ENCODE measurements at places on chromosomes 4 and X. TPM values are rescaled to one million over a fixed set of nuclear protein-coding genes. Genes with fewer than 3 reads are reported as not detected.

DNA sequence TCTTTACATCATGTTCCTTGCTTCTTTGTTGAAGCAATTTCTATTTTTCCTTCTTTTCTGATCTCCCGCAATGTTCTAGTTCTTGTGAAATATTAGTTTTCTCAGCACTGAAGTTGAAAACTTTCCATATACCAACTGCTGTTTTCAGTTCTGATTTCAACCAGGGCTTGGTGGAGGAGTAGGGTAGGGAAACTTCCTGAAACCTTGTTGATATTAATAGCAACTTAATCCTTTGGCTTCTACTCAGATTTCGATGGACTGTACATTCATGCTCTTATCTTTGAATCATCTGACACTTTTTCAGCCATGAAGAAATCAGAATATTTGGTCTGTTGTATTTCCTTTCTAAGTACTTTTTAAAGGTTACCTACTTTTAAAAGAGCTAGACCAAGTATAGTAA, 315.8 kb downstream of the RPA4 start:
- no peak overlapping the region for H3K4me3 ChIP-seq
- H3K27ac ChIP-seq = no peak overlapping the region
- no peak for DNase-seq
- H3K4me1 ChIP-seq = no peaks in the 10 kb centered on the region

- H3K27me3 ChIP-seq = no peaks in the 10 kb centered on the region
- no peak overlapping the region for H3K27ac ChIP-seq
- no peak for DNase-seq
- no peaks in the 10 kb centered on the region for H3K36me3 ChIP-seq
Measured at GRCh38 chrX:136055651-136056221, 70.5 kb downstream of the SLC9A6 start.

DNA sequence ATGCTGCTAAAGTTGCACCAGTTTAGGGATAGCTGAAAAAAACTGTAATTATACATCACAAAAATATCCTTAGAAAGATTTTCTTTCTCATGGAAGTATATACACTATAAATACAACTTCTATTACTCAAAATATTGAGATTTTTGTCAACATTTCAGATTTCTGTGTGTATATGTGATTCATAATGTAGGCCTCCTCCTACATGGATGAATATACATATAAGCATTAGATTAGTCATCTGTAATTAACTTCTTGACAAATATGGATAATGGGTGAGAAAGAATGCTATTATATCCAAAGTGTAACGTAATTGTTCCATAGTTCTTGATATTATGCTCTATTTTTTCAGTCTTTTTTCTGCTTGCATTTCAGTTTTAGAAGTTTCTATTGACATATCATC, 124.9 kb downstream of the CBLL2 start:
- H3K4me3 ChIP-seq = no peak overlapping the region
- H3K36me3 ChIP-seq = no peaks in the 10 kb centered on the region
- no peak for DNase-seq
- no peaks in the 10 kb centered on the region for H3K4me1 ChIP-seq
- H3K27ac ChIP-seq = no peak overlapping the region

ADRA2C gene
- total RNA-seq = not detected

- H3K27ac ChIP-seq = no peak overlapping the region
- no peak for DNase-seq
- H3K27me3 ChIP-seq = peaks cover 5% of the 10 kb centered on the region
- H3K36me3 ChIP-seq = no peaks in the 10 kb centered on the region
- H3K4me1 ChIP-seq = no peaks in the 10 kb centered on the region
Measured at GRCh38 chr4:6257247-6258025, 12.2 kb upstream of the WFS1 start.

Data from CD8-positive, alpha-beta memory T cell (primary cell).